ENCODE measurements at places on chromosomes 7 and 10. TPM values are rescaled to one million over a fixed set of nuclear protein-coding genes. Genes with fewer than 3 reads are reported as not detected.
A peak's percentile ranks its signal among the peaks of the same experiment; 100 is the strongest.

GAD2 gene
- total RNA-seq = not detected

DNA sequence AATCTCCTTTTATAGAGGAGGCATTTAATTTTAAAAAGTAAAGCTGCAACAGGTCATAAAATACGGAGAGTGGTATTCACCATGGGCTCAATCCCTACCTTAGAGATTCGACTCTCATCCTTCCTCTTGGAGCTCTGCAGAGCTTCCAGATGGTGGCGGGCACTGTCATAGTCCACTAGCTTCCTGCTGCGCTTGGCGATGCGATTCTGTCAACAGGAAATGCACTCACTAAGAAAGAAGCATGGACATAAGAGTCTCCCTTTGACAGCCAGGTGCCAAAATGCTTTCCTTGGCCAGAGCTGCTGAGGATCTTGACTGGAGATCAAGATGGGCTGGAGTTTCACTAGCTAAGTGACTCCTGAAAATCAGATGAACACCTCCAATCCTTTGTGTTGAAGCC, 154.4 kb downstream of the AMPH start:
- no peak overlapping the region for H3K4me3 ChIP-seq
- no peaks in the 10 kb centered on the region for H3K27me3 ChIP-seq
- peaks cover 7% of the 10 kb centered on the region for H3K36me3 ChIP-seq

DNA sequence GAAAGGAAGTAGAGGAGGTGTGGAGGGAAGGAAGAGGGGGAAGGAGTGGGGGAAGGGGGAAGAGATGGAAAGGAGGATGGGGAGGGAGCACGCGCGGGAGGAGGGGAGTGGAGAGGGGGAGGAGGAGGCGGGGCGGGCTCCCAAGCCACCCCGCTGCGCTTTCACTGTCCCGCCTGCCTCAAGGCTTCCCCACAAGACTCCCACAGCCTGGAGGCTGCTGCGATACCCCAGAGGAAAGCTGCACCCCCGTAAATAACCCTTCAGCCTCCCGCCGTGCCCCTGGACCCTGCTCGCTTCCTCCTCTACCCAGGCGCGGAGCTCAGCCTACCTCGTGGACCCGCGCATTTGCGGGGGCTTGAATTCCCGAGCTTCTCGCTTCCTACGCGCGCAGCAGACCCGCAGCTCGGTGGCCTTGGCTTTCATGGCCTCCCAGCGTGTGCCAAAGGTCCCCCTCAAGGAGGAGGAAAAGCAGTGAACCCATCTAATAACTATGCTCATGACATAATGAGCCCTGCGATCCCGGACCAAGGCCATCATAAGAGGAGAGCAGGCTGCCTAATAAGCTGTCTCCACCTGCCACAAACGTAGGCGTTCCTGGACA, at the start of gene C10orf67:
Gene C10orf67 (minus strand): TSS at position 557 of the 601 bp plus-strand sequence. CDS start 23 bp downstream, at position 534.
- H3K36me3 ChIP-seq = no peaks in the 10 kb centered on the region
- no peaks in the 10 kb centered on the region for H3K27me3 ChIP-seq
- H3K27ac ChIP-seq = peak within 1 kb of the TSS; percentile 77
- peak within 1 kb of the TSS; percentile 83 for H3K4me3 ChIP-seq

ANKRD1 gene
- total RNA-seq = 4.9 TPM

TMEM196 gene
- total RNA-seq = not detected

DNA sequence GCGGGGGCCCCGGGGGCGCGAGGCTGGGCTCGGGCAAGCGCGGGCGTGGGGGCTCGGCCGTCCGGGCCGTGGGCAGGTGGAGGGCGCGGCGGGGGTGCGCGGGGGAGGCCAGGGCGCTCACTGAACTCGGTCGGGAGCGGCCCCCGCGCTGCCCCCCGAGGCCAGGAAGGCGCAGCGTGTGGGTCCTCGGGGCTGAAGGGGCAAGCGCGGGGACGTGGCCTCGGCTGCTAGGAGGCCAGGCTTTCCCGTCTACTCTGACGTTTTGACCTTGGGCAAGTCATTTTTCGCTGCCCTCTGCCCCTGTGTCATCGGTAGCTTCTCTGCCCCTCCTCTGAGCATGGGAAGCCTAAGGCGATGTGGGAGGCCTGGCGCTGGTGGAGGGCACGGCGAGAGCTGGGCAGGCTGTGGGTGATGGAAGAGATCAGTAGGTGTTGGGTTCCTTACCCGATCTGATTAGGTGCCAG, 441 bp downstream of the FBH1 start:
- H3K27ac ChIP-seq = peak overlapping the region; percentile 85
- peaks cover 22% of the 10 kb centered on the region for H3K36me3 ChIP-seq
- H3K27me3 ChIP-seq = no peaks in the 10 kb centered on the region
- H3K4me3 ChIP-seq = peak overlapping the region; percentile 88
- H3K4me1 ChIP-seq = peaks cover 42% of the 10 kb centered on the region
- no peak for DNase-seq

OR2A7 gene
- total RNA-seq = 1.1 TPM

DNA sequence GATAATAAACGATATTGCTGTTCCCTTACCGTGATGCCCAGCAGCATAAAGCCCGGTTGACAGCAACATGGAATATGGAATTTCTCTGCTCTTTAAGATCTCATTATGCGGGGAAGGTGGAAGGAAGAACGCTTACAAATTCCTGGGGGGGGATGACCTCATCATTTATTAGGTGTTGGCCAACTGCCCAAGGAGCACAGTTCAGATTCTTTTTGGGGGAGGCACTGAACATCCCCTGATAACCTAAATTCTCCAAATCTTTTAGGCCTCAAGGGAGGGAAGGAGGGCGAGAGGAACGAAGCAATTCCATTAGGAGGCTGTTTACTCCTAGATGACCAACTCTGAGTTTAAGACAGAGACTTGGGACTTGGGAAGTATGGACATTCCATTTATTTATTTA, 5.2 kb upstream of the COL26A1 start:
- H3K36me3 ChIP-seq = no peaks in the 10 kb centered on the region
- no peaks in the 10 kb centered on the region for H3K27me3 ChIP-seq
- DNase-seq = no peak
- no peak overlapping the region for H3K27ac ChIP-seq

DNA sequence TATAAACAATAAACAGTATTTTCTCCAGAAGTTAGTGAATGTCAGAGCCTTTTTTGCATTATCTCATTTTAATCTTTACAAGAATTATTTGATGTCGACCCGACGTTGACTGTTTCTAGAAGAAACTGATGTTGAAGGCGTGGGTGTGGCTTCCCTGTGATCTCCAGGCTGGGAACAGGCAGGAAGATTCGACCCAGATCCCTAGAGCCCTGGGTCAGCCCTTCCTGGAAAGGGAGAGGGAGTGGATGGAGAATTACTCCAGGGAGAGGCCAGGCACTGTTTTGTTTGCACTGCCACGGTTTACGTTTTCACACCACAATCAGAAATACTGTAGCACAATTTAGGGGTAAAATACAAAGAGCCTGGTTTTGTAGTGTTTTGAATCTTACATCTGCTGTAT, 133.1 kb downstream of the ADARB2 start:
- no peak overlapping the region for H3K4me3 ChIP-seq

GFRA1 gene
- total RNA-seq = 41.8 TPM

DNA sequence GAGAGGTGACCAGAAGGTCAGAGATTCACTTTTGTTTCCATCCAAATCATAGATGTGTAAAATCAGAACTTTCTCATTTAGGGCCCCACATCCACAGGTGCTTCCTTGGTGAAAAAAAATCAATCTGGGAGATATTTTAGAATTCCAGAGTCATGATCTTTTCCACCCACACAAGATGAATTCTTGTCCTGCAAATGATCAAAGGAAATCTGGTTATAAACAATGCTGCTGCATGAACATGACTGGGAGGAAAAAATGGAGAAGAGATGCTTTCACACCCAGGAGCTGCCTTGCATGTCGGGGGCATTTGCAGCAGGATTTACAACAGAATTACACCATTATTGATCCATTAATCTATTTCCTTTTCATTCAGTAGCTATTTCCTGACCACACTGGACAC, 106.5 kb upstream of the TMEM72 start:
- peaks cover 4% of the 10 kb centered on the region for H3K36me3 ChIP-seq
- H3K4me1 ChIP-seq = peaks cover 76% of the 10 kb centered on the region

PRTFDC1 gene
- 4.4 TPM for total RNA-seq

GRCh38 chr7:64045301-64046040, at the start of gene ZNF727:
Gene ZNF727 (plus strand): TSS chr7:64045434. CDS start chr7:64045622, 188 bp downstream.
- no peak within 1 kb of the TSS for H3K4me3 ChIP-seq
- H3K27ac ChIP-seq = no peak within 1 kb of the TSS
- no peaks in the 10 kb centered on the region for H3K4me1 ChIP-seq
- H3K27me3 ChIP-seq = no peaks in the 10 kb centered on the region

DNA sequence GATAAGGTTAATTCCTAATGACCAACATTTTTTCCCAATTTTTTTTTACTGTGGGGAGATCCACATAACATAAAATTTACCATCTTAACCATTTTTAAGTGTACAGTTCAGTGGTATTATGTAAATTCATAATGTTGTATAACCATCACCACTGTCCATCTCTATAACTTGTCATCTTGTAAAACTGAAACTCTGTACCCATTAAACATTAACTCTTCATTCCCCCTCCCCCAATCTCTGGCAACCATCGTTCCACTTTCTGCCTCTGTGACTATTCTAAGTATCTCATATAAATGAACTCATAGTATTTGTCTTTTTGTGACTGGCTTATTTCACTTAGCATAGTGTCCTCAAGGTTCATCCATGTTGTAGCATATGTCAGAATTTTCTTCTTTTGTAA, 46.0 kb upstream of the HPS1 start:
- no peak overlapping the region for H3K4me3 ChIP-seq
- DNase-seq = no peak
- no peaks in the 10 kb centered on the region for H3K36me3 ChIP-seq
- H3K4me1 ChIP-seq = no peaks in the 10 kb centered on the region

TRPV5 gene
- not detected for total RNA-seq

CRPPA gene
- total RNA-seq = 3.3 TPM

GRCh38 chr10:63382066-63382465, 83.7 kb downstream of the JMJD1C start:
- no peak overlapping the region for H3K27ac ChIP-seq
- no peak for DNase-seq
- H3K27me3 ChIP-seq = no peaks in the 10 kb centered on the region
- peaks cover 9% of the 10 kb centered on the region for H3K36me3 ChIP-seq
- no peak overlapping the region for H3K4me3 ChIP-seq
- H3K4me1 ChIP-seq = peaks cover 39% of the 10 kb centered on the region

UPK3B gene
- total RNA-seq = 1.5 TPM

ANKRD30A gene
- total RNA-seq = not detected

DNA sequence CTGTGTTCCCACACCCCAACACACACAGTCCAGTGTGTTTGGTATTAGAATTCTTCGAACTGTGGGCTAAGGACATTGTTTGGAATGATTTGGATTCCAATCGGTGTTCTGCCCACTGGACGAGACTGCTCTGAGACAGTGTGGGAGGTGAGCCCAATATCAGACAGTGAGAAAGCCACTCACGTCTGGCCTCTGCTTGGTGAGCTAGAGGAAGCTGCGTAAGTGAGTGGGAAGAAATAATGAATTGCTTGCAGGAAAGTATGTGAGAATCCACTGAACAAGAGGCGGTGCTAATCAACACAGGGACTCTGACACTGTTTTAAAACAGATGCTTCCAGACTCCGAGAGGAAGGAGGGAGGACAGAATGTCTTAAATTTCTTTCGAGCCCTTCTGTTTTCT, 675.0 kb upstream of the ANKRD30A start:
- peaks cover 12% of the 10 kb centered on the region for H3K4me1 ChIP-seq
- no peaks in the 10 kb centered on the region for H3K27me3 ChIP-seq
- no peak overlapping the region for H3K27ac ChIP-seq
